HL-60 (cell line): ENCODE measurements at places on chromosomes 13 and 19.

DNA sequence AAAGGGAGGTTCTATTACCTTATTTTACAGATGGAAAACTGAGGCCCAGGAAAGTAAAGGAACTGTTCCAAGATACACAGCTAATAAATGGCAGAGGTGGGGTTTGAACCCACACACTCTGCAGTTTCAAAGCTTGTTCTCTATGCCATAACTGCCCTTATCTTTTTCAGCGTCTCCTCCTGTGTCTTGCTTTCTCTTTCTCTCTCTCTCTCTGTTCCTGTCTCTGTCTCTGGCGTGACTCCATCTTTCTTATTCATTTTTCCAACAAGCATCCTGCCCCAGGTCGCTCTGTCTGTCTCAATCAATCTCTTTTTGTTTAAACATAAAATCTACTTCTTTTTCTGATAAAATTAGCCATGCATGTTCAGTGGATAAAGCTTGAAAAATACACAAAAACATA is 3.2 kb upstream of the IFNL4 start:
- DNase-seq = no peak

DNA sequence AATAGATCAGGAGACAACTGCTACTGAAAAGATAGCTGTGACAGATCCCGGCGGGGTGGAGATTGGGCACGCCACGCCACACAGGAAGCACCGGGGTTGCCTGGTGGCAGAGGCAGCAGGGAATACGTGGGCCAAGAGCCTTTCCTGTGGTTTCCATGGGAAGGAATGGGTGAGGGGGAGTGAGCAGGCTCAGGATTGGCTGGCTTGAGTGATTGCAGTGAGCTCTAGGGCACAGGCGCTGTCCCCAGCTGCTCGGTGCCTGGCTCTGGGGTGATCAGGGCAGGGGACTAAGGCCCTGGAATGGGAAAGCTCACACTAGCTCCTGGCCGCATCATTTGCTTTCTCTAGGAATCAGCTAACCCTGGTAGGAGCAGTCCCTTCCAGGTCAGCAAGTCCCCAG is 166.1 kb downstream of the USP12 start:
- no peak for DNase-seq

- no peak for DNase-seq
Measured at GRCh38 chr19:37964109-37964508, 57.1 kb downstream of the SIPA1L3 start.

GRCh38 chr13:90800082-90800746 is 547.3 kb upstream of the MIR17HG start:
- DNase-seq = no peak

DNA sequence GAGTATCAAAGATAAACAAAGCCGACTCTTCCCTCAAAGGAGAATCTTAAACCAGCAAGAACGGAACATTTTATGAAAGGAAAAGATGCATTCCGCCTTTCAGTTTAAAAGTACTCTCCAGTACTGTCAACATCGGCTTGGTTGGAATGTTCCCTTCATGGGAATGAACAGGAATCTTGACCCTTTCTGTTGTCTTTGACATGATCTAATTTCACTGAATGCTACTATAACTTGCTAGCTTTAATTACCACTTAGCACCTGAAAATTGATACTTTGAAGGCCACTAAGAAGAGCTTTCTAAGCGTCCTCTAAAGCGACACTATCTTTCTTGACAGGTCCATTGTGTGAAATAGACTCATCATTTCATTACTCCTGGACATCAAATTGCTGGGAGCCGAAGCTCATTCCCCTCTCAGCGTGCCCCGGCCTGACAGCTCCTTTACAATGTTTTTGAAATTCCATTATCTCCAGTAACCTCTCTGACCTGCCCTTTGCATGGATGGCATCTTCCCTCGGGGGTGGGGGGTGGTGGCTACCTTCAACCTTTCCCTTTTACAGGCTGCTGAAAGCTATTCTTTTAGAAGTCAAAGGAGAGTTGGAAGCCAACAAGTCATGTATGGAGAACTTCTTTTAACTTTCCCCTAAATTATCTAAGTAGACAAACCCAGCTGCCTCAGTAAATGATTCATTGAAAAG is 67.9 kb downstream of the EFNB2 start:
- no peak for DNase-seq

DNA sequence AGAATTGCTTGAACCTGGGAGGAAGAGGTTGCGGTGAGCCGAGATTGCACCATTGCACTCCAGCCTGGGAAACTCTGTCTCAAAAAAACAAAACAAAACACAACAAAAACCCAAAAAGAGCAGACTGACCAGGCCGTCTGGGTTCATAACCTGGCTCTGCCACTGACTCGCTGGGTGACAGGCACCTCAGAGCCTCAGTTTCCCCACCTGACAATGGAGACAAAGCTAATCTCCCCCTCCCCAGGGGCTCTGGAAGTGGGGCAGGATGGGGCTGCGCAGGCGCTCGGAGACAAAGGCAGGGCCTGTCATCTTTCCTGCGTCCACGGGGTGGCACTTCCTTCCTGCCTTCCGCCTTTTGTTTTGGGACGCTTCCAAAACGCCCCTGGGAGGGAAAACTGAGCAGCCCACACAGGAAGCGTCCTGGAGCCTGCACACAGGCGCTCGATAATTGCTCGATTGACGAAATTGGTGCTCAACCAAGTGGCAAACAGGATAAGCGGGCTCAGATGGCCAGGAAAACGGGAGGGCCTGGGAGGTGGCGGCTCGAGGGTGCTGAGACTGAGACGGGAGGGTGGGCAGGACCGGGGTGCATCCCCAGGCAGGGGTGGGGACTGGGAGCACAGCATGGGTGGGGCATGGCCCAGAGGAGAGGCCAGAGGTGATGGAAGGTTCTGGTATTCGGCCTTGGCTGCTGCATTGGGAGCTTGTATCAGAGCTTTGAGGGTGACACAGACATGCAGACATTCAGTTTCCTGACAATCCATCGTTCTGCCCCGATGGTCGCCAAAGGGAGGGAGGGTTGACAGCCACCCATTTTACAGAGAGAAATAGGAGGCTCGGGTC is 17.8 kb downstream of the SPC24 start:
- DNase-seq = peak; percentile 41
